Hippocampal formation (tissue), 2 donors: ENCODE measurements at places on chromosomes 11 and 22.

DNA sequence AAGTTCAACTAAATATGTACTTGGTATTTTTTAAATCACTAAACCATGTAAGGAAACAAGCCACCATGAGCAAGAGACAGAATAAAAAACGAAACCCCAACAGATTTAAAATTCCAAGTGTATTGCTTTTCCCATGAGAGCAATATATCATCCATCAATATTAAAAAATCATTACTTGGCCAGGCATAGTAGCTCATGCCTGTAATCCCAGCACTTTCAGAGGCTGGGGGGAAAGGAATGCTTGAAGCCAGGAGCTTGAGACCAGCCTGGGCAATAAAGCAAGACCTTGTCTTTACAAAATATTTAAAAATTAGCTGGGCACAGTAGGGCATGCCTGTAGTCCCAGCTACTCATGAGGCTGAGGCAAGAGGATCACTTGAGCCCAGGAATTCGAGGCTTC is 190.8 kb downstream of the TTC28 start:
- DNase-seq = no peak

- peak; percentile 59 for DNase-seq
These were observed 20.3 kb upstream of the MRPL17 start for GRCh38 chr11:6703247-6704063.

DNA sequence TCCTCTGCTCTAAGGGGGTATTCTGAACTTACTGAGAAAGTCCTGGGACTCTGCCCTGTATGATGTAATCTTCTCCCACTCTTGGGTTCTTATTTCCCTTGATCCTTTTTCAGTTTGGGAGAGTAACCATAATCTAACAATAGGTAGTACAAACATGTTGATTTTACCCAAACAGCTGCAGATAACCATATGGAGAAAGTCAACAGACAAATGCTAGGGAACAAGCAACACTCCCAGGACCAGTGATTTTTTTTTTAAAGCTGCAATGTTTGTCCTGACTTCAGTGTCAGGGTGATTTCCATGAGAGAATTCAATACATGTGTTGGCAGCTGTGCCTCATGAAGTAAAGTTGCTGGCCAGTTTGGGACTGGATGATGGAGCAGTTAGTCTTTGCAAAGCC is 156.5 kb downstream of the FCHSD2 start:
- no peak for DNase-seq

GRCh38 chr11:104163100-104164027 is 583 bp downstream of the PDGFD start:
- no peak for DNase-seq

GRCh38 chr11:12853652-12854296 is 155.3 kb upstream of the RASSF10 start:
- no peak for DNase-seq

- no peak for DNase-seq
These were observed 86.1 kb downstream of the ADAMTS15 start for GRCh38 chr11:130534551-130534950.
